ENCODE measurements at places on chromosomes 6 and 20.

DNA sequence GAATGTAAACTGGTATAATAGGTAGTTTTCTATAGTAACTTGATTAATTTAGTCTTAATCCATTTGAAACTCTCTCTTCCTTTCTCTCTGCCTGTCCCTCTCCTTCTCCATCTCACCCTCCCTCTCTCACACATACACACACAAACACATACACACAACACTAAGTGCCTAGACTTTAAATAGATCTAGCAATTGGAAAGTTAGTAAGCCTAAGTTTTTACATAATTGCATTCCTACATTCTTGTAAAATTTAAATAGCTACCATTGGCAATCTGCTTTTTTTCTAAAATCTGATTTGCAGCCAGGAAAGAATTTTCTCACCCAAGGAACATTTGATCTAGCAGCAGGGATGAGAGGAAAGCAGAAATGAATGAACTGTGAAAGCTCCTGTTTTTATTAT, 15.7 kb downstream of the GFRA4 start:
- DNase-seq: no peak

- peak; percentile 62 for DNase-seq
Observed at GRCh38 chr6:27019651-27020552, 227.6 kb upstream of the PRSS16 start.

DNA sequence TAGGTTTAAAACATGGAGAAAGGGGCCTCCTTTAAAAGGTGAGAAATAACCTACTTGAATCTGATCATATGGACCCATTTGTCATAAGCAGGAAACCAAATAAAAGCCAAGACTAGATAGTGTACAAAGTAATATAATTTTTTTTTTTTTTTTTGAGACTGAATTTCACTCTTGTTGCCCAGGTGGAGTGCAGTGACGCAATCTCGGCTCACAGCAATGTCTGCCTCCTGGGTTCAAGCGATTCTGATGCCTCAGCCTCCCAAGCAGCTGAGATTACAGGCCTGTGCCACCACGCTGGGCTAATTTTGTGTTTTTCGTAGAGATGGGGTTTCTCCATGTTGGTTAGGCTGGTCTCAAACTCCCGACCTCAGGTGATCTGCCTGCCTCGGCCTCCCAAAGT, 89.2 kb downstream of the SASH1 start:
- no peak for DNase-seq

DNA sequence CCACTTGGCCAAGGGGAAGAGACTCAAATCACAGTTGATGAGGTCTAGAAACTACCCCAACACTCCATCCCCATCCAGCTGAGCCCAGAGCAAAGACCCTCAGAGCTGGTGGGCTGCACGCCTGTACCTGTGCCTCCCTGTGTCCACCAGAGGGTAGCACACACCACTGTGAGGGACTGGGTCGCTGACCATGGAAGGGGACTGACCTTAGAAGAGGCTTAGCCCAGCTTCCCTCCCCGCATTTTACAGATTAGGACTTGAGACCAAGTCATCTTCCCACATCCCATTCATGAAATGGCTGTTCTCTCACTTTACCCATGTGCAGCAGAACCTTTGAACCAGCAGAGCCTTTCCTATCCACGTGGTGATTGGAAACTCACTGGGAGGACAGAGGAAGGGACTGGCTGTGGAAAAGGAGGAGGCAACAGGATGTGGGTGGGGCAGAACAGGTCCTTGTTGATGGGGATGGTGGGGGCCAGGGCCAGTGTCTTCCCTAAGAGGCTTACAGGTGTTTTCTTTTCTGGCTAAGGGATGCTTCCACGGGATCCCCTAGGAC, 44.3 kb downstream of the CPXM1 start:
- DNase-seq: no peak

GRCh38 chr6:42550277-42550676, 13.6 kb upstream of the UBR2 start:
- no peak for DNase-seq

DNA sequence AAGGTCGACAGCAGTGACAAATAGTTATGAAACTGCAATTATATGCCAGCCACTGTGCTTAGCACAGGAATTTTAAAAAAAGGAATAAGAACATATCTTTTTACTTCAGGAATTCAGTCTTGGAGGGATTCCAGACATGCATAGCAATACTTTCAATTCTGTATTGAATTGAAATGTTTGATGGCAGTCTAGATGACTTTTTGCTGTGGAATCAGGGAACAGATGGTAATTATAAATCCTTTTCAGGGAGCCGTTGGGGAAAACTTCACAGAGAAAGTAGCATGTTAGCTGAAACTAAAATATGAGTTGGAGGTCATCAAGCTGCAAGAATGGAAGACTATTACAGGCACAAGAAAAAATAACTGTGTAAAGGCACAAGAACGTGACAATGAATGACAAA, 74.8 kb downstream of the IMPG1 start:
- no peak for DNase-seq

DNA sequence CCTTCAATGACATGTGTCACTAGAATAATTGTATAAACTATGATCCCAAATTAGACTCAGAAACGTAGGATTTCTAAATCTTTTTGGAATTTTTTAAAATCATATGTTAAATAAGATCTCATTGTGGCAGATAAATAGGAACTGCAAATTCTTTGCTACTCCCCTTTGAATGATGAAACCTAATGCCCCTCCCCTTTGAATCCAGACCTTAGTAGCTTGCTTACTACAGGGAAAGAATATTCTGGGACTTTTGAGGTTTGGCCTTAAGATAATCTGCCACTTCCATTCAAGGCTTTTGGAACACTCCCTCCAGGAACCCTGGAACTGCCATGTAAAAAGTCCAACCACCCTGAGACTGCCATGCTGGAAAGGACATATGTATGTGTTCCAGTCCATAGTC, 7.1 kb downstream of the TDP2 start:
- no peak for DNase-seq

DNA sequence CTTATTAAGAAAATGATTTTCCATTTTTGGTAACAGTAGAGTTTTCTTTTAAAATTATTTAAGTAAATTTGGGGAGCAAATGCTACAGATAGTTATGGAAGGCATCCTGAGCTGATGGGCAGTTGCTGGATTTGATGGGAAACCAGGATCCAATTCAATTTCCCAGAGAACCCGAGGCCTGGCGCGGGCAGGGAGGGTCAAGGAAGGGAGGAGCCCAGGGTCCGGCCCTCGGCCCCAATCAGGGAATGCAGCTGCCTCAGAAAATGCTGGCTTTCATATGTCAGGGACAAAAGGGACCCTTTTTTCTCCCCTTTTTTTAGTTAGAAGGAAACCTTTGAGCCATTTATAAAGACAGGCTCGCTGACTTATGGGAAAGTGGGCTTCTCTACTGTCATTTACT, 42.1 kb downstream of the CTCFL start:
- no peak for DNase-seq

- DNase-seq: no peak
Observed at GRCh38 chr6:3758842-3759144, 7.3 kb upstream of the PXDC1 start.

DNA sequence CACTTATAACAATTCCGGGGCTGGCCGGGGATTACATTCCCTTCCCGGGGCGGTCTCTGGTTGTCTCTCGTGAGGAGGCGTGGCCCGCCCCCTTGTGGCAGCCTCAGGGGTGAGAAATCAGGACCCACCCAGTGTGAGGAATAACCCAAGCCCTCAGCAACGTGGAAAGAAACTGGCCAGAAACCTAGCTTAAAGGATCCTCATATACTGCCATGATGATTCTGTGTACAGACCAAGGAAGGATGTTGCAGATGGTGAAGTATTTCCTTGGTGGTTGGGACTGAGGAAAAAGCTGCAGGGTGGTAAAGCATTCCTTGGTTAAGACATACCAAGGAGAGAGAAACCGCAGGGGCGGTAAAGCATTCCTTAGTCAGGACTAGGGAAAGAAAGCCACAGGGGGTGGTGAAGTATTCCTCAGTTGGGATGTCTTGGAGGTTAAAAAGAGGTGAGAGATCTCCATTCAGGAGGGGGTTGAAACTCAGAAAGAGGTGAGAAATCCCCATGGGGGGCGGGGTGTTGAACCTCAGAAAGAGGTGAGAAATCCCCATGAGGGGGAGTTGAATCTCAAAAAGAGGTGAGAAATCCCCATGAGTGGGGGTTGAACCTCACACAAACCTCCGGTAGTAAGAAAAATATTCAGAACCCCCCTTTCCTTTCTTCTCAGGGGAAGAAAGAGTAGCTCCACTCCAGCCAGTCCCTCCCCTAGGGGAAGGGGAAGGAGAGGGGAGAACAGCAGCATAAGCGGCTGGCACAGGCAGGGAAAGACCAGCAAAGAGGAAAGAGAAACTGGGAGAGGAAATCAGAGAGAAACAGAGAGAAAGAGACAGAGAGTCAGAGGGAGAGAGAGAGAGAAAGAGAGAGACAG, 238.1 kb downstream of the RNGTT start:
- DNase-seq: peak; percentile 44

GRCh38 chr20:5977223-5977622, 26.8 kb downstream of the MCM8 start:
- DNase-seq: no peak

DNA sequence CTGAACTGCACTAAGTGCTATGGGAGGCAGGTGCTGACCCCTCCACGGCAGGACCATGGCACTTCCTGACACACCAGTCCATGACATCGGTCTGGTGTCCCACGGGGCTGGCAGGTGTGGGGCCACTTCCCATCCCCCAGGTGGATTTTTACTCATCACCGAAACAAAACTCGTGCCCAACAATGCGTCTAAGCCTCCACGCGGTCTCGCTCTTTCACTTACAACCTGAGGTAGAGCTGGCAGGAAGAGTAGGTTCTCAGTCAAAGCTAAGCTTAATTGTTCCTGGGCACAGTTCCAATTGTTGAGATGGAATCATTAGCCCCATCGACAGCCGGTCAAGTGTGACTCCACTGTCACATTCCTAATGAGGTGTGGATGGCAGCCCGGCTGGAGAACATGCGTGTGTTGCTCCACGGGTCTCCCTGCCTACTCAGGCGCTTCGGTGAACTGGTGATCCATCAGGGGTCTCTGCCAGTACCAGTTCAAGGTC, 125.7 kb downstream of the SLC23A2 start:
- DNase-seq: no peak

DNA sequence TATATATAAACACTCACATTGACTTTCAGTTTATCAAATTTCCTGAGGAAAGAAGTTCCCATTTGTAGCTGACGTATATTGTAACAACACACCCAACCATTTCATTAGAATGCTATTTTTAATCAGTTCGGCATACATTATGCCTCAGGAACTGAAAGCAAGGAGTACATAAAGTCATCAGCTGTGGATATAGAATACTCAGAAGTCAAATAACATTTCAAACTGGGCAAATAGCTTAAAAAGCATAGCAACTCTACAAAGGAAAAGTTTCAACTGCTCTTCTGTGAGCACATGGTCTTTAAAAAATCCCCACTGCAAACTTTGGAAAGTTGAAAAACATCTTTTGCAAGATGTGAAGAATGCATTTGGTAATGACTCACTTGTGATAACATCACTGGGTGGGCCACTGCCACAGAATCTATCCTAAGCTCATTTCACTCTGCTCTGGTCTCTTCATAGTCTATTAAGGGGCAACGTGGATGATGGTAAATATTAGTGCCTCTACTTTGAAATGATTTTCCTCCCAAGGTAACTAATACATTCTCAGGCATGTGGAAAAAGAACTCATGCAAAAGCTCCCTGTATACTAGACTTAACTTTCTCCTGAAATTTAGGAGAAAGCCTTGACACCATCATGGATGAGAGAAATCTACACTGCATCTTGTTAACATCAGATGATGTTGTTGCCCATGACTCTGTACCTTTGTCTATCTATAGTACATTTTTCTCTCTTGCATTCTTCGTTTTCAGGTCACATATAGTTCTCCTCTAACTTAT, 49.2 kb downstream of the FYN start:
- DNase-seq: no peak

DNA sequence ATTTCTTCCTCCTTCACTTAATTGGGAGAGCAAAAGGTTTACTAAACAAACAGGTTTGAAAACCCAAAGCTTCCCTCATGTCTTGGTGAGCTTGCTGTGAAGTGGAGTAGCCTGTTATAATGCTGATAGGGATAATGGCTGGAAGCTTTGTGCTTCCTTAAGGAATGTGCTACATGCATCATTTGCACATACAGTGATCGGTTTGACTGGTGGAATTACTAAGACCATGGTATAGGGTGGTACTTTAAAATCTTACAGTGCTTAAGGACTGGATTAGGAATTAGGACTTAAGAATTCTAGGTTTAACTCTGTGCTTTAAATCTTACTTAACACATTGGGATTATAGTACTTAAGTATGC, 75.7 kb downstream of the ARID1B start:
- DNase-seq: no peak

DNA sequence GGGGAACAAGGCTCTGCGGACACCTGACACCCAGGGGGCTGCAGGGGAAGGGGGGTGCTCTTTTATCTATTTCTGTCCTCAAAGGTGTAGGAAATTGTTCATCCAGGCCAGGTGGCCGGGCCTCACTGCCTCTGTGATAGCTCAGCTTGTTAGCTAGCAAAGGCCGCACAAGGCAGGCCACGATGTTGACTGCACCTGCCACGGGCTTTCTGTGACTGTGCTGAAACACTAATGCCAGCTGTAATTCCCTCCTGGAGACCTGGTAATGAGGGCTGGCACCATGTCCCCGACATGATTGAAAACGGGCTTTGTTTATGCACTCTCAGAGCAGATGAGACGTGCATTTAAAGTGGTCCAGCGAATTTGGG, 61.4 kb upstream of the APCDD1L start:
- DNase-seq: no peak

- no peak for DNase-seq
Observed at GRCh38 chr6:111524735-111525134, 41.7 kb upstream of the REV3L start.

GRCh38 chr20:18414140-18414539, 52.7 kb downstream of the DZANK1 start:
- DNase-seq: no peak

DNA sequence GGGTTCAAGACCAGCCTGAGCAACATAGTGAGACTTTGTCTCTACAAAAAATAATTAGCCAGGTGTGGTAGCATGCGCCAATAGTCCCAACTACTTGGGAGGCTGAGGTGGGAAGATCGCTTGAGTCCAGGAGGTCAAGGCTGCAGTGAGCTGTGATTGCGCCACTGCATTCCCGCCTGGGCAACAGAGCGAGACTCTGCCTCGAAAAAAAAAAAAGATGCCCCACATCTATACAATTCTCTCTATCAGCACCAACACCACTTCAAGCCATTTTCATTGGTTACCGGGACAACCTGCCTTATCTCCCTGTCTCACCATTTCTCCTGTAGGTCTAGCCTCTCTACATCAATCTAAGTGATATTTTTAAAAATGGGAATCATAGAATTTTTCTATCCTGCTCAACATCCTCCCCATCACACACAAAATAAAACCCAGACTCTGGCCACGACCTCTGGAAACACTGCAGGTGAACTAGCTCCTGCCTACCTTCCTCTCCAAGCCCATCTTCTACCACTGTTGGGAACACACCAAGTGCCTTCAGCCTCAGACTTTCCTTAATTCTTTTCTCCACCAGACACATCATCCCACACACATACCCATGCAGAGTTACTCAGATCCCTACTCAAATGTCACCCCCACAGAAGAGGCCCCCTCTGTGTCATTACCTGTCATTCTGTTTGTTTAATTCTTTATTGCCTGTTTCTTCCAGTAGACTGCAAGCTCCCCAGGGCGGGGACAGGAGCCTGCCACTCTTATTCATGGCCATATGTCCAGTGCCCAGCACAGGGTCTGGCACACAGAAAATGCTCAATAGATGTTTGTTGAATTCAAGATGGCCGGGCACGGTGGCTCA, 9.6 kb upstream of the PLTP start:
- no peak for DNase-seq

Measured in skeletal muscle cell (primary cell).